Fibroblast of skin of right biceps (primary cell): ENCODE measurements at places on chromosomes 13 and 19.

DNA sequence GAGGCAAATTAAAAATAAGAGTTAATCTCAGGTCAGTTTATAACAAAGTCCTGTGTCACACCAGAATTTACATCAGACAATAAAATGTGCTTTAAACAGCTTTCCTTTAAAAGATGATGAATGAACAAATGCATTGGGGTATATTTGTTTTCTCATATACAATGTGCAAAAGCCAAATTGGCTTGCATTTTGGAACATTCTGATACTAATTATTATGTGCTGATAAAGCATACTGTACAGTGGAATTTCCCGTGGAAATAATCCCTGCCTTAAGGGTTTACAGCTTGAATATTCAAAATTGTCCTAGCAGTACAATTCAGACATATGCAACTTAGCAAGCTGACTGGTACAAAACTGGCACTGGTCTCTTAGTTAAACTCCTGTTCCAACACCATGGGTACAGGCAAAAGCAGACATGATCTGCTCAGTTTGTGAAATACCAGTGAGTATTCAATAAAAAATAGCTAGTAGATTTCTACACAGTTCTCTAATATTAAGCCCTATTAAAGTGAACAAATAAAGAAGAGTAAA lies 373.4 kb downstream of the SLITRK1 start:
- no peak for DNase-seq

DNA sequence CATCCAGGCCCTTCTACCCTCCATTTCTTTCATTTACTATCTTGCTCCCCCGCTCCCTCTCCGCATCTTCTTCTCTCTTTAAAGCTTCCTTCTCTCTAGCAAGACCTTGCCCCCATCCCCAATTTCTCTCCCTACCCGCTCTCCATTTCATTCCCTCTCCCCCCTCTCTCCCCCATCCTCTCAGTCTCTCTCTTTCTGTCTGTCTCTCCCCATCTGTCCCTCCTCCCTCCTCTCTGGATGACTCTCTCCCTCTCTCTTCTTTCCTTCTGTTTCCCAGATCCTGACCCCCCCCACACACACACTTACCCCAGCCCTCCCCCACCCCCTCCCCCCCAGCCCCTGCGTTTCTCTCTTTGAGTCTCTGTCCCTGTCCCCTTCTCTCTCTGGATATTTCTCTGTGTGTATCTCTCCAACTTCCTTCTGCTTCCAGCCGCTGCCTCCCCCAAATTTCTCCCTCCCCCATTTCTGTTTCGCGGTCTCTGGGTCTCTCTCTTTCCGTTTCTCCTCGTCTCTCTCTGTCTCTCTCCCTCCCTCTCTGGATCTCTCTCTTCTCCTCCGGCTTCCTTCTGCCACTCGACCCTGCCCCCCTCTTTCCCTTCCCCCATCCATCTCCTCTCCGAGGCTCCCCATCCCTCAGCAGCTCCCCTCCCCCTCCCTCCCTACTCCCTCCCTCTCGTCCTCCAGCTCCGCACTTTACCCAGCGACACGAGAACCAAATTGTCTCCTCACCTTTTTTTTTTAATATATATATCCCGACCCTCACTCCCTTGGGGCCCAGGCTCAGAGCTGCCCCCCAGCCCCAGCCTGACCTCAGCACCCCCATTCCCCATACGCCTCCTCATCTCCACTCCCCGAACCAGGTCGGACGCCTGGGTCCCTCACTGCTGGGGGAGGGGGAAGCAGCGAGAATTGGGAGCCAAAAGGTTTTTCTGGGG lies 3.6 kb upstream of the CACNG8 start:
- DNase-seq: no peak

- DNase-seq: no peak
These were observed 158.9 kb upstream of the SGCG start for GRCh38 chr13:23021906-23022305.

- DNase-seq: peak; percentile 74
These were observed 226.1 kb downstream of the RFC3 start for GRCh38 chr13:34044041-34044440.

DNA sequence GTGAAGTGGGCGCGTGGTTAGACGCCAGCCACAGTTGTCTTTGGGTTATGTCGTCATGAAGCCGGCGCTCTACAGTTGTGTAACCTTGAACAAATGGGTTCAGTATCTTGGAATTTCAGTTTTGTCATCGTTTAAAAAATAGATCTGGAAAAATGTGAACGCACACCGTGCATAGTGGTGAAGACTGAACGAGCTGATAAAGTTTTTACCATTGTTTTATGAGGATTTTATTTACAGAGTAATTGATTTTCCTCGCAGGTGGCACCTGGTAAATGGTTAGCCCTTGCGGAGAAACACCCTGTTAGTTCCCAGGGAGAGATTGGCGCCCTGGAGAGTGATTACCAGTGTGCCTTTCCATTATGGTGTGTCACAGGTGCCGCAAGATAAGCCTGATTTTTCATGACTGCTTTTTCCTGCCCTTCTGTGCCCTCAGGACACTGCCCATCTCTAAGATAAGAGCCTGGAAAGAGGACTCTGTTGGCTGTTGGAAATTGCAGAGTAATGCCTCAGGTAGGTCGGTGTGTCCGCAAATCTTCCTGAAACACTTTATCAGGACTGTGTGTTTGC lies 577 bp downstream of the ZNF181 start:
- peak; percentile 84 for DNase-seq

GRCh38 chr19:5934774-5935472 lies 20.9 kb downstream of the CAPS start:
- DNase-seq: peak; percentile 58

- peak; percentile 26 for DNase-seq
These were observed 684.1 kb downstream of the DIAPH3 start for GRCh38 chr13:59479629-59480028.

- peak; percentile 46 for DNase-seq
These were observed 6.3 kb upstream of the MRPS31 start for GRCh38 chr13:40777166-40777808.

GRCh38 chr13:25069911-25070310 lies 26.0 kb upstream of the PABPC3 start:
- no peak for DNase-seq

GRCh38 chr13:31848621-31849020 lies 109.3 kb downstream of the RXFP2 start:
- DNase-seq: no peak

GRCh38 chr13:40207001-40207478 lies 459.4 kb downstream of the FOXO1 start:
- no peak for DNase-seq

DNA sequence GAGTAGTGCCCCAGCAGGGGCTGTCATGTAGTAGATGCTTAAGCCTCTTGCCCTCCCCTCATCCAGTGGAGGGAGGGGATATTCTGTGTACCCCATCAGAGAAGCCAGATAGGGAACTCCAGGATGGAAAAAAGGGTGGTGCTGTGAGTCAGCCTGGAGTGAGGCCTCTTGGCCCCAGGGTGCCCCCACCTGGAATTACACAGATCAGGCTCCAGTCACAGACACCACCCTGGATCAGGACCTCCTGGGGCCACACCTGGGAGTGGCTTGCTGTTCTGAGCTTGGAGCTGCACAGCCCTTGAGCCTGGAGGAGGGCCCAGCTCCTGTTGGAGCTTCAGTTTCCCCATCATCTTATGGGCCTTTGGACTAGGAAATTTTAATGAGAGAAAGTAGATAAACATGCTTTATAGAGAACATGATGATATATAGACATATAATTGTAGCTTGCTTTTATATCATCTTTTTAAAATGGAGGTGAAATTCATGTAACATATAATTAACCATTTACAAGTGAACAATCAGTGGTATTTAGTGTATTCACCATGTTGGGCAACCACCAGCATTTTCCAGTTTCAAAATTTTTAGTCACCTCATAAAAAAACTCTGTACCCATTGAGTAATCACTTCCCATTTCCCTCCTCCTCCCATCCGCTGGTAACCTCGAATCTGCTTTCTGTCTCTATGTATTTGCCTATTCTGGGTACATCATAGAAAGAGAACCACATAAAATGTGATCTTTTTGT lies 24.6 kb downstream of the CYP4F22 start:
- no peak for DNase-seq

DNA sequence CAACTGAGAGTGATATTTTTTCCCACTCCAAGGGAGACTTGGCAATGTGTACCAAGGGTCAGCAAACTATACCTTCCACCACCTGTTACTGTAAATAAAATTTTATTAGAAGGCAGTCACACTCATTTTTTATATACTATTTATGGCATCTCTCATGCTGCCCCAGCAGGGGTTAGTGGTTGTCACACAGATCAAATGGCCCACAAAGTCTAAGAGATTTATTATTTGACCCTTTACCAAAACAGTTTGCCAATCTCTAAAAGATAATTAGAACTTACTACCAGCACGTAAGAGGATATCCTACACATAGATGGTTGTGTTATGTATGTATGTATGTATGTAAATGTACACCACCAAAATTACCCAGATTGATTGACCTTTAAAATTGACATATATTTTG lies 185.1 kb downstream of the PRR20E start:
- no peak for DNase-seq
